ENCODE measurements at places on chromosomes 1 and 21.
A peak's percentile ranks its signal among the peaks of the same experiment; 100 is the strongest.

GRCh38 chr1:54167422-54168139 lies 14.8 kb upstream of the CDCP2 start:
- DNase-seq: no peak

DNA sequence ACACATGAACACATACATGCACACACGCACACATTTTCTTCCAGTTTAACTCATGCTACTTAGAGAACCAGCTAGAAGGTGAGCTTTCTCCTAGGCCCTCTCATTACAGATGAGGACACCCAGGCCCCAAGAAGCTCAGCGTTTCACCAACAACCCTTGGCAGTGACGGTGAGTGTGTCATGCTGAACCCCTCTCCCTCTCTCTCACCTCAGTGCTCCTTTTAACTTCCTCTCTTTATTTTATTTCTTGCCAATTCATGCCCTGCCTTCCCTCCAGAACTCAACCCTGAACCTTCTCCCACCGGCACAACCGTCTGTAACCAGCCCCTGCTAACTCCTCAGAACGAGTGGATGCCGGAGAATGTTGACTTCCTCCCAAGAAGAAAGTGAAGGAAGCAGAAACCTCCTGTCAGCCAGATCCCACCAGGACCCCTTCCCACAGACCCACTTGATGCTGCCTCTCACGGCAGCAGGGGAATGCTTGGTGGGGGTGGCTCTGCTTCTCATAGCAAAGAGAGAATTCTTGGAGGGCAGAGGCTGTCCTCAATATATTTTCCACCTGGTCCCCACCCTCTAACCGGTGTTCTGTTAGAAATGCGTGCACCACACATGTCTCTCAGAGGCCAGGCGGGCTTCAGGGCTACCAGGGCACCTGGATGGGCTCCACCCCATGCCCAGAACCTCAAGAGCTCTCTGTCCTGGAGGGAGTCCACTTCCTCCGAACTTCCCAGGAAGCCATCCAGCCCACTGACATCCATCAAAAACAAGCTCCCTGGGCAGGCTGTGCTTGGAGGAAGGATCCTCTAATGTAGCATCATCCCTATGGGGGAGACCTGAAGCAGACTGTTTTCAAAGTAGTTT lies 134.0 kb downstream of the TOMM20 start:
- DNase-seq: no peak

- no peak for DNase-seq
Observed at GRCh38 chr1:1069711-1070676, 4.1 kb downstream of the RNF223 start.

DNA sequence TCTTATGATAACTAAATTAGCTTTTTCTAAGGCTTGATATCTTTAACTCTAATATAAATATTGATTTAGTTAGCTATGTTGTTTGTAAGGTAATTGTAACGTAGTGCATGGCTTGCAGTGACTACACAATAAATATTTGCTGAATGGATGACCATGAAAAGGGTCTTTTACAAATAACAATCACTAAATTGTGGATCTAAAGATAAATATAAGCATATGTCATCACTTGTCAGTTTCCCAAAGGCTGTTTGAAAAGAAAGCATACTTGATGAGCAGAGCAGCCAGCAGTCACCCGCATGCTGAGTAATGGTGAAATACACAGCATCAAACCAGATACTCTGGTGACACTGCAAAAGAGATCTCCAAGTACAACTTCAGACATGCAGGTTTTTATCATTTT lies 92.5 kb upstream of the FMN2 start:
- peak; percentile 30 for DNase-seq

DNA sequence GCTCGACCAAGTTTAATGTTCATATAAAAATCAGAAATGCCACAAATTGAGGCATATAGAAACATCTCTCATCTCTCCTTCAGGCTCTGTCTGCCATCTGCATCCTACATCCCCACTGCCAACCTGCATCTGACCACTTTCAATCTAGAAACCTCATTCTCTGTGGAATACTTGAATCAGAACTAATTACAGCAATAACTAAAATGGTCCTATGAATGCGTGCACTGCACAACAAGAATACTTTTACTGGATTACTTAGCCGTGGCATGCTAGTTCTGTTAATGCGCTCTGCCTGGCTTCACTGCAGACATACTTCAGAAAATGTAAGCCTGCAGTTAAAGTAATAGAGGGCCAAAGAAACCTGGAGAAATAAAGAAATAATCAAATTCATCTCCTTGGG lies 89.8 kb upstream of the NR5A2 start:
- DNase-seq: no peak

- DNase-seq: no peak
Observed at GRCh38 chr1:220044678-220045355, 1.5 kb downstream of the EPRS1 start.

DNA sequence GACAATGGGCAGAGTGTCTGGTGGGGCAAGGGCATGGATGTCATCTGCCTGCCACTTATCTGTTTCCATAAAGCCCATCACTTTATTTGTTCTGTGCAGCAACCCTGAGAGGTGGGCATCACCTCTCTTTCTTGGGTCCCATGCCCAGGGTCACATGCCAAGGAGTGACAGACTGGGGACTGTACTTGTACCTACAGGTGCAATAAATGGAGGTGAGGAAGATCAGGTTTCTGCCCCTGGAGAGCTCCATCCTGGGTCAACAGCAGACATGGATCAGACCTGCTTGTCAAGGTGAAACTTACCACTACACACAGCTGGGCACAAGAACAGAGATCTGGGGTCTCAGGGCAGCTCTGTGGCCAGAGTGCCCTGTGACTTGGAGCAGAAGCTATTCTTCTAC lies 18.4 kb upstream of the PRDM16 start:
- DNase-seq: no peak

- no peak for DNase-seq
Observed at GRCh38 chr1:228347181-228347580, 59.5 kb downstream of the TRIM11 start.

- no peak for DNase-seq
Observed at GRCh38 chr1:41547336-41547735, 62.9 kb upstream of the EDN2 start.

GRCh38 chr1:67935560-67935959 lies 102.3 kb upstream of the GNG12 start:
- no peak for DNase-seq

DNA sequence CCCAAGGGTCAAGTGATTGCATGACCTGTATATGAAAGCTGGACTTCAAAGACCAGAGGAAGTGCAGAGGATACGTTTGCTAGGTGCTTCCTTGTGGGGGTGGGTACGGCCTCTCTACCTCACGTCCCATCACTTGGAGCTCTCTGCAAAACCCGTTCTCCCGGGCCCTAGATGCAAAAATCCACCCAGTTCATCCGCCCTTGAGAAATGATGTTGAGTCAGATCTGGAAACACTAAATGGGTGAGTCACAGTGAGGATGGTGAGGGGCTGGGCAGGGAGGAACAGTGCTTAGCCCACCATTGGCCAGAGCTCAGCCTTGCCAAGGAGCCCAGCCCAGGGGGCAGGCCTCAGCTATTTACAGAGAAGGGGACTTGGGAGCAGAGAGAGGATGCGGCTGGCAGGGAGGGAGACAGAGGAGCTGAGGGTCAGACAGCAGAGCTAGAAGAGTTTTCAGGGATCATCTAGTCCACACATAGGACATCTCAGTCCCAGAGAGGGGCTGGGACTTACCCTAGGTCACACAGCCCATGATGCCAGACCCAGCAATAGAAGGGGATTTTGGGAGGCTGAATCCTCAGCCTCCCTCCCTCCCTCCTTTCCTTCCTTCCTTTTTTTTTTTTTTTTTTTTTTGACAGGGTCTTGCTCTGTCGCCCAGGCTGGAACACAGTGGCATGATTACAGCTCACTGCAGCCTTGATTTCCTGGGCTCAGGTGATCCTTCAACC lies 14.6 kb downstream of the ARHGEF10L start:
- DNase-seq: no peak

DNA sequence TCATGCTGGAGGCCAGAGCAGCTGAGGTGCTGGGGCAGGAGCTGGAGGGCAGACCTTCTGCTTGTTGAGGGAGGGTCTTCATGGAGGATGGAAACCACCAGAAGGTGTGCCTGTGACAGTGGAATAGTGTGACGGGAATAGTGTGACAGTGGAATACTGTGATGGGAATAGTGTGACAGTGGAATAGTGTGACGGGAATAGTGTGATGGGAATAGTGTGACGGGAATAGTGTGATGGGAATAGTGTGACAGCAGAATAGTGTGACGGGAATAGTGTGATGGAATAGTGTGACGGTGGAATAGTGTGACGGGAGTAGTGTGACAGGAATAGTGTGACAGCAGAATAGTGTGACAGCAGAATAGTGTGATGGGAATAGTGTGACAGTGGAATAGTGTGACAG lies 325.1 kb downstream of the HHAT start:
- no peak for DNase-seq

- DNase-seq: no peak
Observed at GRCh38 chr21:14545906-14546480, at the start of gene SAMSN1. SAMSN1 (minus strand) TSS chr21:14546315; CDS start chr21:14546261, 54 bp downstream.
